ENCODE measurements at places on chromosomes 11 and 22.

- peaks cover 18% of the 10 kb centered on the region for H3K4me1 ChIP-seq
- no peaks in the 10 kb centered on the region for H3K36me3 ChIP-seq
- H3K4me3 ChIP-seq: peak overlapping the region; percentile 62
- H3K27me3 ChIP-seq: no peaks in the 10 kb centered on the region
- H3K27ac ChIP-seq: peak overlapping the region; percentile 80
- DNase-seq: peak; percentile 29
Measured at GRCh38 chr22:46086577-46087335, 63.6 kb upstream of the PPARA start.

GRCh38 chr11:118914987-118915386 is 10.7 kb downstream of the BCL9L start:
- H3K4me3 ChIP-seq: no peak overlapping the region
- H3K27me3 ChIP-seq: no peaks in the 10 kb centered on the region
- peak overlapping the region; percentile 100 for H3K27ac ChIP-seq
- DNase-seq: no peak
- H3K4me1 ChIP-seq: peaks cover 78% of the 10 kb centered on the region

DNA sequence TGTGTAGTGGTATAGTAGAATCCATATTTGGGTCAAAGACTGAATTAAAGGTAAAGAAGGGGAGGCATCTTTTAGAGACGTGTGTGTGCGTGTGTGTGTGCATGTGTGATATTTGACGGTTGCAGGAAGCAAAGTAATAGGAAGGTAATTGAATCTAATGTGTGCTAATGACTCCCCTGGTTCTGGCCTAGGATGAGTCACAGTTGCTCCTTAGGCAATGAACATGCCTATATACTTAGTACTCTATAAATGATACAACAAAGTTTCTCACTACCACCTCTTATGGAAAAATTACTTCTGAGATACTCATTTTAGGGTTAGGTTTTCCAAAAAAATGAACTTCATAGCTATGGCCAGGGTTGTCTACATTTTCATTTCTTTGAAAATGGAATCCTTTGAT is 409.6 kb downstream of the GUCY1A2 start:
- no peak overlapping the region for H3K4me3 ChIP-seq
- no peak for DNase-seq
- H3K36me3 ChIP-seq: no peaks in the 10 kb centered on the region
- 0 out of 2 replicates have a peak, but pooled peaks cover 3% of the 10 kb centered on the region for H3K4me1 ChIP-seq

- DNase-seq: no peak
- H3K36me3 ChIP-seq: no peaks in the 10 kb centered on the region
- H3K4me3 ChIP-seq: no peak overlapping the region
- peaks cover 9% of the 10 kb centered on the region for H3K4me1 ChIP-seq
- H3K27me3 ChIP-seq: no peaks in the 10 kb centered on the region
- peak overlapping the region; percentile 51 for H3K27ac ChIP-seq
Measured at GRCh38 chr11:15258433-15259165, 143.9 kb downstream of the INSC start.

DNA sequence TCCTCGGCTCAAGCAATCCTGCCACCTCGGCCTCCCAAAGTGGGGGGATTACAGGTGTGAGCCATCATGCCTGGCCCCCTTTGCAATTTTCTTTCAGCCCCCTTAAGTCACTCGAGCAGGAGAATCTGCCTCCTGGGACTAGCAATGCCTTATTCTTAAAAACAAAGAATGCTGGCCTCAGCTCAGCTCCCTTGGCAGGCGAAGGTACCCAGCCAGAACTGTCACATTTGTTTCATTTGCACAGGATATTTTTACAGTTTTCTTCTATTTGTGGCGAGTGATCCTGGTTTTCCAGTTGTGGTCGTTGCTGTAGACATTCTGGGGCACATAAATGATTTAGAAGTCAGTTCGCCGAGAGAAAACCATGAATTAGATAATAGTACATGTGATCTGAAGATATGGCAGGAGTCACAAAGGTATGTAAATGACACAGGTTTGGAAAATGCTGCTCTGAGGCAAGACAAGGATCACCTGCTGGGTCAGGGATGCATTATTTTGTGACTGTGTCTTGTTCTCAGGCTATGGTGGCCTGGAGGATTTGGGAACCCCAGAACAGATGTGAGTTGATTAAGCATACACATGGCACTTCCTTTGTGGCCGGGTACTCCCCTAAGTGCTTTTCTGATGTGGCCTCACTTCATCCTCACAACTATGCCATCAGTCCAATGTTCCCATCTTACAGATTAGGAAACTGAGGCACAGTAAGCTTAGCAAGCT is 51.2 kb upstream of the SLC22A12 start:
- no peaks in the 10 kb centered on the region for H3K36me3 ChIP-seq
- no peak overlapping the region for H3K27ac ChIP-seq
- H3K27me3 ChIP-seq: no peaks in the 10 kb centered on the region
- H3K4me1 ChIP-seq: peaks cover 5% of the 10 kb centered on the region
- DNase-seq: no peak

GRCh38 chr11:75810637-75811390 is 4.2 kb upstream of the UVRAG start:
- H3K36me3 ChIP-seq: no peaks in the 10 kb centered on the region
- no peak overlapping the region for H3K27ac ChIP-seq
- H3K4me1 ChIP-seq: peaks cover 10% of the 10 kb centered on the region

DNA sequence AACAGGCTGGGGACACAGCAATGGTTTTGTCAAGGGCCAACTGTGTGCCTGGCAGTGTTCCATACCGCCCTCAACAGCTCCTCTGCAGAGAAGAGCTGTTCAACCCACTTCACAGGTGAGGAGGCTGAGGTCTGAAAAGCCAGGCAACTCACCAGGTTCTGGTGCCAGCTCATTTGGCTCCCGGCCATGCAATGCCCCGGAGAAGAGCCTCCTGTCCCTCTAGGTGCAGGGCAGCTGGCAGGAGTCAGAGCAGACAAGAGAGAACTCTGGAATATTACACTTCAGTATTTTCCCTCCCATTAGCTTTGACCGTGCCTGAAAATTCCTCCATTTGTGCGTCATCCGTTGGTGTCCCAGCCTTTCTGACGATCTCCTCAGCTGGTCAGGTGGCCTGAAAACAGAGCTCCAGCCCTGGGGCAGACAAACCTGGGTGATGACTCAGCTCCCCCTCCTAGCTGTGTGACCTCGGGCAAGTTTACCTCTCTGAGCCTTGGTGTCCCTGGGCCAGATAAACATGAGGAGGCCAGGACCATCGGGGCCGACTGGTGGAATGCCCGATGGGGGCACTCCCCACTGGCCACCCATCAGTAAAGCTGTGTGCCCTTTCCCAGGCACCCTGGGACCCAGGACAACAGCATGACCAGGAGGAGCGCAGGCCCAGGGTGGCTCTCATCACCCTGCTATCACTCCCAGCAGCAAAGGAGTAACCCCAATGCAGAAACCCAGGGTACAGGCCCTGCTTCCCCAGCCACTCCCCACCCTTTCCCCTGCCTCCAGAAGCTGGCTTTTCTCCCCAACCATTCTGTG is 9.6 kb upstream of the C1QTNF6 start:
- DNase-seq: peak; percentile 74
- no peaks in the 10 kb centered on the region for H3K27me3 ChIP-seq
- H3K4me1 ChIP-seq: peaks cover 54% of the 10 kb centered on the region
- no peaks in the 10 kb centered on the region for H3K36me3 ChIP-seq

GRCh38 chr11:118054712-118055640 is 21.9 kb upstream of the TMPRSS4 start:
- no peaks in the 10 kb centered on the region for H3K36me3 ChIP-seq
- H3K27ac ChIP-seq: no peak overlapping the region
- H3K4me3 ChIP-seq: no peak overlapping the region
- peaks cover 5% of the 10 kb centered on the region for H3K4me1 ChIP-seq
- no peaks in the 10 kb centered on the region for H3K27me3 ChIP-seq

- no peaks in the 10 kb centered on the region for H3K36me3 ChIP-seq
- H3K4me1 ChIP-seq: no peaks in the 10 kb centered on the region
- H3K4me3 ChIP-seq: no peak overlapping the region
Measured at GRCh38 chr22:19576460-19577421, 52.5 kb upstream of the CLDN5 start.

- H3K27ac ChIP-seq: no peak overlapping the region
- H3K36me3 ChIP-seq: no peaks in the 10 kb centered on the region
- H3K4me1 ChIP-seq: peaks cover 9% of the 10 kb centered on the region
- no peaks in the 10 kb centered on the region for H3K27me3 ChIP-seq
- no peak for DNase-seq
Measured at GRCh38 chr11:72432347-72433287, 1.7 kb downstream of the CLPB start.

- no peaks in the 10 kb centered on the region for H3K27me3 ChIP-seq
- DNase-seq: no peak
- H3K27ac ChIP-seq: no peak overlapping the region
- H3K4me3 ChIP-seq: no peak overlapping the region
Measured at GRCh38 chr11:112925516-112926310, 35.5 kb upstream of the NCAM1 start.

- H3K4me1 ChIP-seq: no peaks in the 10 kb centered on the region
- H3K27me3 ChIP-seq: no peaks in the 10 kb centered on the region
- no peak overlapping the region for H3K27ac ChIP-seq
- H3K4me3 ChIP-seq: no peak overlapping the region
Measured at GRCh38 chr11:1207401-1208143, 15.3 kb upstream of the MUC5B start.

GRCh38 chr11:128917144-128917724 is 25.4 kb downstream of the TP53AIP1 start:
- no peak overlapping the region for H3K27ac ChIP-seq
- no peak overlapping the region for H3K4me3 ChIP-seq
- no peaks in the 10 kb centered on the region for H3K36me3 ChIP-seq
- no peak for DNase-seq

DNA sequence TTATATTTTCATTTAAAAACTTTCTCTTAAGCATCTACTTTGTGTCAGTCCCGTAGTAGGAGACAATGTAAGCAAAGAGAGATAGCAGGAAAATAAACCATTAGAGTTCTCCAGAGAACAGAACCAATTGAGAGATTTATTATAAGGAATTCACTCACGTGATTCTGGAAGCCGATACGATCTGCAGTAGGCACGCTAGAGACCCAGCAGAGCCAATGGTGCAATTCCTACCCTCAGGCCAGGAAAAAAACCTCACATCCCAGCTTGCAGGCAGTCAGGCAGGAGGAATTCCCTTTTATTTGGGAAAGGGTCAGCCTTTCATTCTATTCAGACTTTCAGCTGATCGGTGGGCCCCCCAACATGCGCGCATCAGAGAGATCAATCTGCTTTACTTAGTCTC is 7.3 kb upstream of the PLEKHA7 start:
- no peak overlapping the region for H3K4me3 ChIP-seq
- DNase-seq: no peak
- H3K27me3 ChIP-seq: no peaks in the 10 kb centered on the region
- peaks cover 7% of the 10 kb centered on the region for H3K4me1 ChIP-seq
- no peak overlapping the region for H3K27ac ChIP-seq
- no peaks in the 10 kb centered on the region for H3K36me3 ChIP-seq

- H3K27ac ChIP-seq: no peak overlapping the region
- no peak for DNase-seq
- H3K27me3 ChIP-seq: no peaks in the 10 kb centered on the region
- H3K4me1 ChIP-seq: peaks cover 9% of the 10 kb centered on the region
Measured at GRCh38 chr11:13149991-13150390, 127.6 kb upstream of the BMAL1 start.

- no peaks in the 10 kb centered on the region for H3K4me1 ChIP-seq
- H3K27ac ChIP-seq: no peak overlapping the region
Measured at GRCh38 chr22:18909556-18909955, 3.4 kb downstream of the DGCR6 start.

DNA sequence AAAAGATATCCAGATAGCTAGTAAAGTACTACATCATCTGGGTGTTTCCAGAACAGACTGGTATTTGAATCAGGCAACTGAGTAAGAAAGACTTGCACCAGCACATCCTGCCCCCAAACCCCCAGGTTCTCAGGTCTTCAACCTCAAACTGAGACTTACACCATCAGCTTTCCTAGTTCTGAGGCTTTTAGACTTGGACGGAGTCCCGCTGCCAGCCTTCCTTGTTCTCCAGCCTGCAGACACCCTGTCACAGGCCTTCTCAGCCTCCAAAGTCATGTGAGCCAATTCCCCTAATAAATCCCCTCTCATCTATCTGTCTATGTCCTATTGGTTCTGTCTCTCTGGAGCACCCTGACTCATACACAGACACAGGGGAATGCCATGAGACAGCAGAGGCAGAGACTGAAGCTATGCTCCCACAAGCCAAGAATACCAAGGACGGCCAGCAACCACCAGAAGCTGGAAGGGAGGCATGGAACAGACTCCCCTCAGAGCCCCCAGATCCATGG is 10.9 kb downstream of the SMCO4 start:
- no peaks in the 10 kb centered on the region for H3K27me3 ChIP-seq
- H3K36me3 ChIP-seq: no peaks in the 10 kb centered on the region
- no peak overlapping the region for H3K4me3 ChIP-seq
- DNase-seq: no peak
- H3K4me1 ChIP-seq: 0 out of 2 replicates have a peak, but pooled peaks cover 13% of the 10 kb centered on the region

DNA sequence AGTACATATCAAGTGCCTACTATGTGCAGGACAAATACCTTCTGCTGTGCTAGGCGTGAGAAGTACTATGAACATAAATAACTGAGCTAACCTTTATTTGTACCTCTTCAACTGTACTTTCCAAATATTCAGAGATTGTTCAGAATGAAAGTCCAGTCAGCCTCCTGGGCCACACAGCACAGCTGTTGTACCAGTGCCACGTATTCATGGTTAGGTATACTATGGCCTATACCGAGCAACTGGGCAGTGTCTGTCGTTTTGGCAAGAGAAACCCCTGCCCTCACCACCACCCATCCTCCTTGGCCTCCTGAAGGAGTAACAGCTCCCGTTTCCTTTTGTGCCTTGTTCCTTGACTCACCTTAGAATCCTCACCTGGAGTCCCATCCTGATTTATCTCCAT is 53.0 kb downstream of the RASSF10 start:
- no peak for DNase-seq
- no peak overlapping the region for H3K4me3 ChIP-seq
- H3K27me3 ChIP-seq: no peaks in the 10 kb centered on the region
- H3K36me3 ChIP-seq: no peaks in the 10 kb centered on the region

DNA sequence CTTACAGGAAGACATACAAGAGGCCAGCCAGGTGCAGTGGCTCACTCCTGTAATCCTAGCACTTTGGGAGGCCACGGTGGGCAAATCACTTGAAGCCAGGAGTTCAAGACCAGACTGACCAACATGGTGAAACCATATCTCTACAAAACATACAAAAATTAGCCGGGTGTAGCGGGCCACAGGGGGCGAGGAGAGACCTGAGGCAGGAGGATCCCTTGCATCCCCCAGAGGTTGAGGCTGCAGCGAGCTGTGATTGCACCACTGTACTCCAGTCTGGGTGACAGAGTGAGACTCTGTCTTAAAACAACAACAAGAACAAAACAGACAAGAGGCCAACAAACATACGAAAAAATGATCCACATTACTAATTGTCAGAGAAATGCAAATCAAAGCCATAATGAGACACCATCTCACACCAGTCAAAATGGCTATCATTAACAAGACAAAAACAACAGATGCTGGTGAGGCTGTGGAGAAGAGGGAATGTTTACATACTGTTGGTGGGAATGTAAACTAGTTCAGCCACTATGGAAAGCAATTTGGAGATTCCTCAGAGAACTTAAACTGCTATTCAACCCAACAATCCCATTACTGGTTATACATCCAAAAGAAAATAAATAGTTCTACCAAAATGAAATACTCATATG is 498.8 kb upstream of the ARHGAP42 start:
- no peak overlapping the region for H3K27ac ChIP-seq
- no peak for DNase-seq
- H3K36me3 ChIP-seq: no peaks in the 10 kb centered on the region
- H3K4me1 ChIP-seq: 0 out of 2 replicates have a peak, but pooled peaks cover 4% of the 10 kb centered on the region
- H3K4me3 ChIP-seq: no peak overlapping the region
- no peaks in the 10 kb centered on the region for H3K27me3 ChIP-seq
